ENCODE measurements at places on chromosomes 2 and 18. TPM values are rescaled to one million over a fixed set of nuclear protein-coding genes. Genes with fewer than 3 reads are reported as not detected.

GRCh38 chr2:101623031-101623521 lies 74.4 kb upstream of the MAP4K4 start:
- peak; percentile 77 for ATAC-seq

- ATAC-seq: peak; percentile 31
These were observed 138.8 kb upstream of the DNMT3A start for GRCh38 chr2:25480561-25480960.

- ATAC-seq: no peak
These were observed 515.5 kb upstream of the MYT1L start for GRCh38 chr2:2846332-2847208.

DNA sequence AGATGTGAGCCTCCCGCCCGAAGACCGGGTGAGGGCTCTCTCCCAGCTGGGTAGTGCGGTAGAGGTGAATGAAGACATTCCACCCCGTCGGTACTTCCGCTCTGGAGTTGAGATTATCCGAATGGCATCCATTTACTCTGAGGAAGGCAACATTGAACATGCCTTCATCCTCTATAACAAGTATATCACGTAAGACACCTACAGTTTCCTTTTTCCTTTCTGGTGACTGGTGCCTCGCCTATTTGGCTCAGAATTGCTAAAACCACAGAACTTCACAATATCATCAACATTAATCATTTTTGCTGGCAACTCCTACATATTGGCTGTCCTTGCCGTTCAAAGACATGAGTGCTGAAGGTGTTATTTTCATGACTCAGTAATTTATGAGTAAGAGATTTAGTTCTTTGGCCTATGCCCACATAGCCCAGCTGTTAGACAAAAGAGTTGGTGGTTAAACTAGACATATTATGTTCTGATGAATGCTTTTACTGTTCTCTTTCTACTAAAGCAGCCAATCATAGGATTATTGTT lies 2.2 kb downstream of the STAMBP start:
- ATAC-seq: peak; percentile 79

- no peak for ATAC-seq
These were observed 205.7 kb downstream of the EN1 start for GRCh38 chr2:118641711-118642110.

- ATAC-seq: no peak
These were observed 22.8 kb downstream of the CCNYL1 start for GRCh38 chr2:207734264-207734635.

DNA sequence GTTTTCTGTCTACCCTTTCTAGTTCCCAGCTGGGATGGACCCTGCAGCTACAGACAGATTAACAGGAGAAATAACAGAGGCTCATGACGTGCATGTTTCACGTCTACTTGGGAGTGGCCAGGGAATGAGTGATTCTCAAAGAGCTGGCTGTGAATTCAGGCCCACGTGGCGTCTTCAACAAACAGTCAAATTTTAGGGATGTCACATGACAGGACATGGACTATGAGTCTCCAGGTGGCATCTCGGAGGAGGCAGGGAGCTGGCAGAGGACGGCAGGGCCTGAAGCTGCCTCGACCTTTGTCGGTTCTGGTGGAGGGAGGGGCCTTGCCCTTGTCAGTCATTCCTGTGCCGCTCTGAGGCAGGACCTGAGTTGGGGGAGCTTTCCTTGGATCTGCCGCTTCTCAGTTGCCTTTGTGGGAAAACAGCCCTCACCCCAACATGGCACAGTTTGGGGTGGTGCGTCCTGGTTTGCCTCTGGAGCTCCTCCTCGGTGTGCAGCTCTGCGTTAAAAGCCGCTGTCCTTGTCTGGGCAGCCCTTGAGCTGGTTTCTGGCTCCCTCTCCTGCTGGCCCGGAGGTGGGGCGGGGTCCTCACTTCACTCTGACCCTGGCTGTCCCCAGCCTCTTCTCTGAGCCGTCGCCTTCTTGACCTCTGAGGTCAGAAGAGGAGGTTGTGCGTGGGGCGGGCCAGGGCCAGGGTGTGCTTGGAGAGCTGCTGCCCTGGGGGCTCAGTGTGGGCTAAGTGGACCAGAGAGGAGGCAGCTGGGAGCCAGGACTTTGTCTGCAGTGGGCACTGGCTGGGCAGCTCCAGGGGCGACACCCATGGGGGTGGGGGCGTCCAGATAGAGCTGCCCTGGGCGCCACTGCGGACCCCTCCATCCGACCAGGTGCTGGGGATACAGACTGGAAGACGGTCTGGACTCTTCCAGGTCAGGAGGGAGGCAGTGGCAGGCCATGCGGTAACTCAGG lies 12.1 kb upstream of the GAL3ST2 start:
- ATAC-seq: no peak

DNA sequence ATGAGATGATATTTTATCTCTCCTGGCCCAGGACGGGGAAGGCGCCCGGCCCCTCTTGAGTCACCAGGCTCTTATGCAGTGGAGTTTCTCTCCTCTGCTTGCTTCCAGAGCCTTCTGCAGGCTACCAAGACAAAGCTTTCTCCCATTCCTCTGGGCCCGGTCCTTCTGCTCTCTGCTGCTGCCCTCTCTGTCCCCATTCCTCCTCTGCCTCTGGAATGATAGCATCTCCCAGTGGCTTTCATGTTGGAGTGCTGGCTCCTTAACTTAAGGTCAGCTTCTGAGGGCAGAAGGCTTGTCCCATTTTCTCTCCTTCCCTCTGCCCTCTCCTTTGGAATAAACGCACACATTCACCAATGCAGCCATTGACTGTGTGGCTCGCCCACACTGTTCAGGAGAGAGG lies 86.2 kb downstream of the SDC1 start:
- ATAC-seq: no peak

- no peak for ATAC-seq
These were observed 303.9 kb downstream of the EIPR1 start for GRCh38 chr2:3073704-3074103.

- ATAC-seq: no peak
These were observed 550.8 kb upstream of the ZEB2 start for GRCh38 chr2:145070703-145071102.

- no peak for ATAC-seq
These were observed 2008.4 kb upstream of the PIK3C3 start for GRCh38 chr18:39946623-39947061.

GRCh38 chr18:24983566-24984139 lies 368.3 kb downstream of the ZNF521 start:
- ATAC-seq: no peak

DNA sequence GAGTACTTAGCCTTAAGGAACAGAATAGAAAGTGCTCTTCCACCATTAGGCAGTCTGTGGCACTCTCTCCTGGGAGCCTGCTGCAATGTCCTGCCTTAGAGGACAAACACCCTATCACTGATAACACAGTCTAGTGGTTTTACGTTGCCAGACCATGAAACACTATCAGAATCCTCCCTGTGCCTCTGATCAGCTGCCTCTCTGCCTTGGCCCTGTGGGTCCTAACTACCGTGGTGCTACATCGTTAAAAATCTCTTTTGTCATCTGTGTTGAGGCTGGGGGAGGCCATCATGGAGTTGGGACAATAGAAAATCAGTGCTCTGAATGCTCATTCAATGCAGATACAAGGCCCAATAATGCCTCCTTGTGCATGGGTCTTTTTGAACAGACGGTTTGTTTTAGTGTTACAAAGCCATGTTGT lies 11.9 kb upstream of the APCDD1 start:
- ATAC-seq: no peak

GRCh38 chr2:8529706-8530277 lies 152.1 kb upstream of the ID2 start:
- no peak for ATAC-seq

DNA sequence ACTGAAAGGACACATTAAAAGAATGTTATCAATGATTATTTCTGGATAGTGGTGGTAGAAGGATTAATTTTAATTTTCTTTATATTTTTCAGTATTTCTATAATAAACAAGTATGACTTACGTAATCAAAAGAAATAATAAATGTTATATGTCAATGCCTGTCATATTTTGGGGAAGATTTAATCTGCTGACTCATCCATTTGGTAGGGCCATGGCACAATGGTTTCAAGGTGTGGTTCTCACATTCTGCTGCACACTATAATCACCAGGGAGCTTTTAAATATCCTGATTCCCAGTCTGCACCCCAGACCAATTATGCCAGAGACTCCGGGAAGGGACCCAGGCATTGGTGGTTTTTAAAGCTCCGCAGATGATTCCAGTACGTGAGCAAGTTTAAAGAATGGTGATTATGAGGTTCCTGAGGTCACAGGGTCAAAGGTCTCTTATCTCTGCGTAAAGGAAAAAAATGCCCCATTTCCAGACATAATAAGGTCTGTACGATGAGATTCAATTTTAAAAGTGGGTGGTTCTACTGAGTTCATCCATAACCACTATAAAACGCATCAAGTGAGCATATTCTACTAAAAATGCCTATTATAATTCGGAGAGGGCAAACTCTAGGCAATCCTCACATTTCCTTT lies 27.2 kb downstream of the WIPF1 start:
- no peak for ATAC-seq

GRCh38 chr2:176136374-176137251 lies 7.1 kb downstream of the HOXD8 start:
- no peak for ATAC-seq

GRCh38 chr2:81247648-81248047 lies 943.1 kb upstream of the LRRTM1 start:
- ATAC-seq: no peak

DNA sequence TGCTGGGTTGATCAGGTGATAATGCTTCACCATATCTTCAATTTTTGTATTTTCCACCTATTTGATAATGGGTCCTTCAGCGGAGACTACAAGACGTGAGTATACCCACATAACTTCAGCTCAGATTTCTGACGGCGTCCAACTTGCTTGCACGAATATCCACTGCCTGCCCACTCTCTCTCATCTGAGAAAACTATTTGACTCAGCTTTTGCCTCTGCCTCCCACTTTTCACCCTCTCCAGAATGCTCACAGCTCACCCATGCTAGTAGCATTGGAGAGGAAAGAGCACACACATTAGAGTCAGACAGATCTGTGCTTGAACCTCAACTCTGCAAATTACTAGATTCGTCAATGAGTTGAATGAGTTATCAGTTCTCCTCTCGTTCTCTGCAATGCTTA lies 166.8 kb downstream of the BCL2 start:
- ATAC-seq: peak; percentile 62

RAX gene
- total RNA-seq: 0.24 TPM

GLI2 gene
- total RNA-seq: not detected

RFTN2 gene
- total RNA-seq: 0.29 TPM
